Stimulated activated CD8-positive, alpha-beta memory T cell treated with anti-CD3 and anti-CD28 coated beads, Interleukin-7, amount 100 ng/mL, for 24 hours (primary cell): ENCODE measurements at places on chromosomes 3 and 15.

GRCh38 chr3:77526573-77527113 lies 486.7 kb downstream of the ROBO2 start:
- no peak for DNase-seq

GRCh38 chr3:53202331-53203015 lies 41.5 kb downstream of the PRKCD start:
- no peak for DNase-seq

- DNase-seq, result no peak
Measured at GRCh38 chr3:182567700-182568099, 225.6 kb upstream of the ATP11B start.

GRCh38 chr15:74525945-74526344 lies 15.1 kb upstream of the ARID3B start:
- DNase-seq, result no peak

- peak; percentile 71 for DNase-seq
Measured at GRCh38 chr15:89017370-89018066, 70.7 kb upstream of the ABHD2 start.

GRCh38 chr3:136958939-136959338 lies 1.2 kb downstream of the IL20RB start:
- no peak for DNase-seq

DNA sequence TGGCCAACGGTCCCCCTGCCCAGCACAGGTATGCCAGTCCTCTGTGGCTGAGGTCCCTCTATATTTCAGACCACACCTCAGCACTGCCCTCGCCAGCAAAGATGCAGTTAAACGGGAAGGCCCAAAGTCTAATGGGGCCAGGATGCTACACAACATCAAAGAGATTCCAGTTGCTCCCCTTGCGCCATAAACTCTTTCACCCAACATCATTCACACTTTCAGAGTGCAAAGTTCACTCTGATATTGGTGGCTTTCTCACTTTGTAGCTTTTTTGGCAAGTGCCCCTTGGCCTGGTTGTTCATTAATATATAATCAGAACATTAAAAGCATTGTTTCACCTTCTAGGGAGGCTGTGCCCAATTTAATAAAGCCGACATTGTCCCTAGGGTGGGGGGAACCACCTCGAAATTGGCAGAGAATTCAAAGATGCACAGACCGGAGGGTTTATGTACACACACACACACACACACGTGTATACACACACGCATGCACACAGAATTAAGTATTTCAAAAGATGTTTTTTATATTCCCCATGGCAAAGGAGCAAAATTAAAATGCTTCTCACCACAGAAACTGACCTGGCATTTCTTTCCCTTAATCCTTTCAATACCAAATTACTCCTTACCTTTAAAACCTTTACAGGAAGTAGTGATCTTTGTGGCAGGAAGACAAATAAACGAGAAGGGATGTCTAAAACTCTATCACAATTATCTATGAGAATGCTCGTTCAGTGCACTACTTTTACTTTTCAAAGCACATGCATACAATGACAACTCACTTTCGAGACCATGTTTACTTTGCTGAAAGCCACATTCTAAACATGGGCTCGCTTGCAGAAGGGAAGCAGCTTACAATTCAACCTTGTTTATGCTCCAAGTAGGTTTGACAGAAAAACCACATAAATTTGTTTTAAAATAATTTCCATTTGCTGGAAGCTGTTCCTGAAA lies 19.5 kb downstream of the LRIG1 start:
- no peak for DNase-seq

DNA sequence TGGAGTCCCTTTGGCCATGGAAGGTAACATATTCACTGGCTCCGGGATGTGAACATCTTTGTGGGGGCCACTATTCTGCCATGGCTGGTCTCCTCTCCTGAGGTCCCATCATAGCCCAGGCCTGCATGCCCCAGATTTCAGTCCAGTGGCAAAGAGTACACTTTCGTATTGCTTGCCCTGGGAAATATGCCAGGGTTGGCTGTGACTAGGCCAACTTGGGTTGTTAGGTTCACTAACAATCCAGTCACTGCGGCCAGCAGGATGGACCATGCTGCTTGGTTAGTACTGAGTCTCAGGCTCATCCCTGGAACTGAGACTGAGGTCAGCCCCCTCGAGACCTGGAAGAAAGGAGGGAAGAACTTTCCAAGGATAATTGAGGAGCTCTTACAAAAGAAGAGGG lies 9.8 kb upstream of the EEFSEC start:
- no peak for DNase-seq

GRCh38 chr3:57556459-57557084 lies 498 bp downstream of the PDE12 start:
- DNase-seq, result peak; percentile 7

DNA sequence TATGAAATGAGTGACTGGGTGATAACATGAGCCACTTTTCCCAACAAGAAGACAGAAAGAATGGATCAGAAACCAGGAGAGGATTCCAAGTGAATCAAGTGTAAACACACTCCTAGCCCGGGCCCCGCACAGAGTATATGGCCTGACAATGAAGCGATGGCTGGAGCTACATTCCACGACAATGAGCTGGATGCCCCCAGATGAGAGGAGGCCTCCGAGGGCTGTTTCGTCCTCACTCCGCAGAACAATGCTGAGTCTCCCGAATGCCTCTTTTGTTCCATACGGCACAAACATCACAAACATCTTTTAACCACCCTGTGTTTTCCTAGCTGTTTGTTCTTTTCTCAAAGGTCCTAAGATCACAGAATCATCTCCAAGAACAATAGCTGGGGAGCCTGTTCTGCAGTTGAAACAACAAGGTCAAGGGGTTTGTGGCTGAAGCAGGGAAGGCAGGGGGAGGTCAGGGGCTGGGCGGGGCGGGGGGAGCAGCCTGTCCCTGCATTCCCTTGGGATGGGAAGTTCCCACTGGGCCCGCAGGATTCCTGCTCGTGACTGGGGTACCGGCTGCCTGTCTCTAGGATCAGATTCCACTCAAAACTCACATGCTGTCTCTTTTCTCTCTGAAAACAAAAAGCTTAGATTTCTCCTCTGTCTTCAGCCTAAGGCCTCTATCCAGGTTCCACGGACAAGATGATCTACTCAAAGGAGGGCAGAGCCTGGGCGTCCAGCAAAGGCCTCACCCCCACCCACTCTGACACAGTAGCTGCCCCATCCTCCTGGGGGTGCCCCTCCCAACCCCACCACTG lies 151.3 kb downstream of the XXYLT1 start:
- DNase-seq, result no peak

DNA sequence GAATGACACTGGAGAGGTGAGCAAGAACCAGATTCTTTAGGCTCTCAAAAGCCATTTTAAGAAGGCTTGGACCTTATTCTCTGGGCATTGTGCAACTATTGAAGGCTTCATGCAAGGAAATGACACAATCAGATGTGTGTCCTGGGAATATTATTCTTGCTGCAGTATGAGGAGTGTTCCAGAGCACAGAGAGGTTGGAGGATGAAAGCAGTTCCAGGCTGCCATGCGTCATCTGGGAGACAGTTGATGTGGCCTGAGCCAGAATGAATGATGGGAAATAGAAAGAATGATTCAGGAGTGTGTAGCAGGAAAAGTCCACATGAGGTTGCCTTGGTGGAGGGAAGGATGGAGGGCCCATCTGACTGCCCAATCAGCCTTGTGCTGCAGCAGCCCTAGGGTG lies 123.1 kb downstream of the CHCHD6 start:
- no peak for DNase-seq

- no peak for DNase-seq
Measured at GRCh38 chr3:182740710-182741109, 52.6 kb upstream of the ATP11B start.
